ENCODE measurements at places on chromosomes 7 and 10.

- no peak for DNase-seq
These were observed 102.7 kb upstream of the PCDH15 start for GRCh38 chr10:54903745-54904144.

GRCh38 chr7:89988074-89988473 lies 166.2 kb upstream of the STEAP1 start:
- no peak for DNase-seq

DNA sequence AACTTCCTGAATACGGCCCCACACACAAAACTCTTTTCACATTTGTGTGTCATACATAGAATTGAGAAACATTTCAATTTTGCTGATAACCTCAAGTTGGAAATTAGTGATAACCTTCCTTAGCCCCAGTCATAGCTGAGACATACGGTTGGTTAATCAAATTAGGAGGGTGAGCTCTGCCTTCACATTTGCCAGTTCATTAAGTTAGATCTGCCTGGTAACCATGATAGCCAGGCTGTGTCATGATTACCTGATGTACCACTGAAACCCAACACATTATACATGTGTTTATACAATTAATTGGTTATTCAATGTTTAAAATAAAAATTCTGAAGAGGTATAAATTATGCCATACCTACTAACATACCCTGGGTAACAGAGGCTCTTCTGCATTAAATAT lies 60.8 kb upstream of the RAB11FIP2 start:
- no peak for DNase-seq

DNA sequence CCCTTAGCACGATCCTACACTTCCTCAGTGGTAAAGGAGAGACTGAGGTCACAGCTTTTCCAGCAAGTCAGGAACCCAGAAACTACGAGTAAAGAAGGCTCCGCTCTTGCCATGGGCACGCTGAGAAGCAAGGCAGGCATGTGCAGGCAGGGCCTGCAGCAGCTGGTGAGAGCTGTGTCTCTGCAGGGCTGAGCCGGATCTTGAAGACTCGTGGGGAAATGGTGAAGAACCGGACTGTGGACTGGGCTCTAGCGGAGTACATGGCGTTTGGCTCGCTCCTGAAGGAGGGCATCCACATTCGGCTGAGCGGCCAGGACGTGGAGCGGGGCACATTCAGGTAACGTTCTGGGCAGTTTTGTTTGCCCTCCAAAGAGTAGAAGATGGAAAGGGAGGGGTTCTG lies 51.9 kb upstream of the ZMIZ2 start:
- no peak for DNase-seq

- no peak for DNase-seq
These were observed 948.8 kb upstream of the POT1 start for GRCh38 chr7:125878235-125878956.

DNA sequence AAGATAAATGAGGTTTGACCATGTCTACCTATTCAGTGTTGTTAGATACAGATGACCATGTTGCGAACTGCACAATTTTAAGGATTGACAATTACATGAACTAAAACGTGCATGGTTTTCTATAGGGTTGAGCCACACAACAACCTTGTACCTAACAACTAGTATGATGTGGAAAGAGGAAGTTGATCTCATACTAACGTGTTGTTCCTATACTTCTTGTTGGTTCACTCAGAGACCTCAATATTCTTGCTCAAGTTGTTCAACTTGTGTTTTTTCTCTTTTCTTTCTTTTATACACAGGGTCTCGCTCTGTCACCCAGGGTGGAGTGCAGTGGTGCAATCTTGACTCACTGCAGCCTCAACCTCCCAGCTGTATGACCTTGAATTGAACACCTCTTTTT lies 6.1 kb upstream of the KEL start:
- DNase-seq = no peak

- no peak for DNase-seq
These were observed 233.0 kb downstream of the EMX2 start for GRCh38 chr10:117775526-117775925.

DNA sequence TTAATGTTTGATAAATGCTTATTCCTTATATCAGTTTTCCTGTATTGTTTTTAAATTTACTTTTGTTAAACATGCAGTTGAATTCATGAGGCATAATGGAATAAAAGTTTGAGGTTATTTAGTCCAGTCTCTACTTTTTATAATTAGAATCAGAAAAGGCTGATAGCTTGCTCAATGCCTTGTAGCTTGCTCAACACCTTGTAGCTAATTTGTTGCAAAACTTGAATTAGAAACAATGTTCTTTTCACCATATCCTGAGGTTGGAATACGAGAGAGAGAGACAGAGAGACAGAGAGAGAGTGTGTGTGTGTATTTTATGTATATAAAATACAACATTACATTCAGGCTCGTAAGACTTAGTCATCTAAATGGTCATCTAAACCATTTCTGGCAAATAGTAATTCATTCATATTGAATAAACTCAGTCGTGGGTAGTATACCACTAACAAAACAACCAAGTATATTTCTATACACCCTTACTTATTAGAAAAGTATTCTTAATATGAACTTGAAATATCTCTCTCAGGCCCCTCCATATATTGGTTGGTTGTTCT lies 243.5 kb downstream of the ADK start:
- no peak for DNase-seq

GRCh38 chr7:127900141-127900540 lies 131.1 kb downstream of the LRRC4 start:
- DNase-seq = no peak

DNA sequence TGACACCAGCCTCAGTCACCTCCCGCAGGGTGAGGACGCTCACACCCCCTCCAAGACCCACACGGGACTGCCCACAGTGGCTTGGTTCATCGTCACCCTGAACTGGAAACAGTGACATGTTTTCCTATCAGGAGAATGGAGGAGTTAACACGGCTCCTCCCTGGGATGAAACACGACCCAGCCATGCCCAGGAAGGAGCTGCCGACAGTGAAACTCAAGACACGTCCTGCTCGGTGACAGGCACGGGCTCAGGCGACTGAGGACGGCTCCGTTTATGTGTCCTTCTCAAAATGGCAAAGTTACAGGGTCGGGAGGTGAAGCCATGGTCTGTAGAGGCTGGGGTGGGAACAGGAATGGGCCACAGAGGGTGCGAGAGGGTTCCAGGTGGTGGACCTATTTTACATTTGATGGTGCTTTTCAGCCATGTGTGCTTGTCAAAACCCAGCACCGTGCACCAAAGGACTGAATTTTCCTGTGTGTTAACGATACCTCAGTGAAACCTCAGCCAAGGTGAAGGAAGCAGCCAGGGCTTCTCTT lies 272.4 kb downstream of the ADARB2 start:
- no peak for DNase-seq

GRCh38 chr7:94514917-94515316 lies 5.3 kb downstream of the CASD1 start:
- DNase-seq = no peak

- no peak for DNase-seq
These were observed 1.4 kb downstream of the GARS1 start for GRCh38 chr7:30596014-30596641.

GRCh38 chr10:84225427-84226173 lies at the start of gene LRIT2:
Gene LRIT2, minus strand, starts transcription at chr10:84225544. Its CDS starts 24 bp downstream, at chr10:84225520.
- no peak for DNase-seq

Measured in neuronal stem cell (in vitro differentiated cells).